ENCODE measurements at places on chromosomes 3 and 15. TPM values are rescaled to one million over a fixed set of nuclear protein-coding genes. Genes with fewer than 3 reads are reported as not detected.

- H3K4me3 ChIP-seq = peak overlapping the region; percentile 29
- no peaks in the 10 kb centered on the region for H3K36me3 ChIP-seq
- H3K27ac ChIP-seq = peak overlapping the region; percentile 89
Observed at GRCh38 chr3:5010706-5011554, 31.7 kb downstream of the BHLHE40 start.

POLQ gene
- total RNA-seq = 14.5 TPM

DNA sequence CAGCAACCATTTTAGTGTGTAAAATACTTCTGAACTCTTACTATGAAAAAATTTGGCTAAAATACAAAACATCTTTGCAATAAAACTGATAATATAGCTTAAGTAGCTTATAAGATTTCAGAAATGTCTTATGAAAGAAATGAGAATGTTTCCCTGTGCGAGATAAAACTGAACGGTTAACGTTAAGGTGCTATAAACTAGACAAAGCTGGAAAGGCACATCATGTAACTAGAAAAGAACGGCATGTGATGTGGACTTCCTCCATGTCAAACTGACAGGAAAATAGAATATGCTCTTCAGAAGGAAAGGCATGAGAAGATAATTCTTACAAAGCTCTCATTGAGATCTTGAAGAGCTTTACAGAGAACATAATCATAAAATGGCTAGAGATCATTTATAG, 36.5 kb downstream of the NCK1 start:
- no peak overlapping the region for H3K27ac ChIP-seq
- no peak overlapping the region for H3K4me3 ChIP-seq
- H3K36me3 ChIP-seq = no peaks in the 10 kb centered on the region
- H3K27me3 ChIP-seq = no peaks in the 10 kb centered on the region
- H3K4me1 ChIP-seq = peaks cover 4% of the 10 kb centered on the region

HES1 gene
- 4.7 TPM for total RNA-seq

- H3K4me3 ChIP-seq = no peak overlapping the region
- no peak for DNase-seq
- no peak overlapping the region for H3K27ac ChIP-seq
- peaks cover 18% of the 10 kb centered on the region for H3K36me3 ChIP-seq
- H3K27me3 ChIP-seq = no peaks in the 10 kb centered on the region
Observed at GRCh38 chr15:101176625-101177024, 75.2 kb downstream of the CHSY1 start.

SNTN gene
- total RNA-seq = not detected

- H3K27me3 ChIP-seq = no peaks in the 10 kb centered on the region
- no peak overlapping the region for H3K4me3 ChIP-seq
- H3K27ac ChIP-seq = no peak overlapping the region
Observed at GRCh38 chr15:73397461-73397860, 28.7 kb upstream of the HCN4 start.

- H3K36me3 ChIP-seq = no peaks in the 10 kb centered on the region
- no peaks in the 10 kb centered on the region for H3K27me3 ChIP-seq
- H3K27ac ChIP-seq = no peak overlapping the region
- DNase-seq = no peak
Observed at GRCh38 chr3:114379266-114379665, 85.4 kb downstream of the TIGIT start.

DNA sequence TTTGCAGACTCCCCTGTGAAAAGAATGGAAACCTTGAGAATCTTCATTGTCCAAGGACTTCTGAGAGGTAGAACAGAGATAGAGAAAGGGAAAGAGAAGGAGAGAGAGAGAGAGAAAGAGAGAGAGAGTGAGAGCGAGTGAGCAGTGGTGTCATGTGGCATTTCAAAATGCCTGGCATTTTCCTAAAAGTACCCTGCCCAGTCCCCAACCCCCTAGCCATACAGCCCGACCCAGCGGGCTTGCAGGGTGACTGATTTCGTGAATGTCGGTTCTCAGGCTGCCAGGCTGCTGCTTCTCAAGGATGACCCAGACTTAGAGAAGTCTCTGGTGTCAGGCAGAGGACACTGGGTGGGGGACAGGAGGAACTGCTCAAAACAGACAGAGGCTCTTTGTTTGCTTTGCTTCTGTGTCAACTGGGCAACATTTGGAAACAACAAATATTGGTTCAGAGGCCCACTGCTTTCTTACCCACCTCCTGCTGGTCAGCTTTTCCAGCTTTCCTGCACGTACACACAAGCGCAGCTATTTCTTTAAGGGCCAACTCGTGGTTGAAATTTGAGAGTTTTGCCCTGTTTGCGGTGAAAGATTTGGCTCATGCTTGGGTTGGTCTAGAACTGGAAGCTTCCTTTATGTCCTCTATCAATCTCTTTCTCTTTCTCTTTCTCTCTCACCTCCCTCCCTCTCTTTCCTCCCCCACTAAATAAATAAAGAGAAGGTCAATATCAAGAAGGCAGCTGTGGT, 3.7 kb upstream of the TF start:
- H3K27me3 ChIP-seq = peaks cover 5% of the 10 kb centered on the region
- peak; percentile 7 for DNase-seq
- H3K36me3 ChIP-seq = no peaks in the 10 kb centered on the region
- no peak overlapping the region for H3K4me3 ChIP-seq
- no peak overlapping the region for H3K27ac ChIP-seq

DNA sequence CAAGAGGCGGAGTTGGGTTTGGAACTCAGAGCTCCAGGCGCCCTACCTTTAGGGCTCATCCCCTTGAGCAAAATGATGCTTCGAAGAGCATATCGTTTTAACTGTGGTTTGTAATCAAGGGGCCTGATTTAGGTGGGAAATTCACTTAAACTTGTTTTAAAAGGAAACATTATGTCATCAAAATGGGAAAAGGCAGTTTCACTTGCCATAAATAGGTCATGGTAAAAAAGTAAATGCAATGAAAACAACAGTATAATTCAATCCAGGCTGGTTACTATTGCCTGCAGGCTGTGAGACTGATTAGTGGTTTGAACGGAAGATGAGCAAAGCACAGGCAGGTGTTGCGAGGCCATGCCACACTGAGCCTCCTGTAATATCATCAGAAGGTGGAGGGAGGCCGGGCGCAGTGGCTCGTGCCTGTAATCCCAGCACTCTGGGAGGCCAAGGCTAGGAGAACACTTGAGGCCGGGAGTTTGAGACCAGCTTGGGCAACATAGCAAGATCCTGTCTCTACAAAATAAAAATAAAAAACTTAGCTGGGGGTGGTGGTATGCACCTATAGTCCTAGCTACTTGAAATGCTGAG, 2.1 kb downstream of the HDAC11 start:
- no peak overlapping the region for H3K4me3 ChIP-seq
- peaks cover 3% of the 10 kb centered on the region for H3K4me1 ChIP-seq
- H3K27ac ChIP-seq = no peak overlapping the region
- H3K36me3 ChIP-seq = no peaks in the 10 kb centered on the region
- H3K27me3 ChIP-seq = no peaks in the 10 kb centered on the region
- no peak for DNase-seq

Data from GM12878 (cell line).